ENCODE measurements at places on chromosomes 3 and 15.

- DNase-seq = no peak
Measured at GRCh38 chr3:133361435-133361834, 38.4 kb upstream of the BFSP2 start.

DNA sequence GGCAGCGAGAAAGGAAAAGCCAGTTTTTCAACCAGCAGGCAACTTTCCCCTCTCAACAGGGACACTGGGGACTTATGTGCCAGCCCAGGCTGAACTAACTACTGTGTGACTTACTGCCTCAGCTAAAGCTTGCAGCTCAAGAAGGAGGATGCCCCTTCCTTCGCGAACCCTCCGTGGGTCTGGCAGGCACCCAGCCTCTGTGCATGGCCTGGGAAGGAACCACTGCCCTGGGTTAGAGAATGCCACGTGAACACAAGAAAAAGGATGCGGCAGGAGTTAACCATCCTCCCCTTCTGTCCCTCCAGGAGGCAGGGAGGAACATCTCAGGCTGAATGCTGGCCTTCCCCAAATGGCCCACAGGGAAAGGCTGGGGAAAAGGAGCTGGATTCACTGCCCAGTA, 29.0 kb downstream of the CHDH start:
- DNase-seq = no peak

DNA sequence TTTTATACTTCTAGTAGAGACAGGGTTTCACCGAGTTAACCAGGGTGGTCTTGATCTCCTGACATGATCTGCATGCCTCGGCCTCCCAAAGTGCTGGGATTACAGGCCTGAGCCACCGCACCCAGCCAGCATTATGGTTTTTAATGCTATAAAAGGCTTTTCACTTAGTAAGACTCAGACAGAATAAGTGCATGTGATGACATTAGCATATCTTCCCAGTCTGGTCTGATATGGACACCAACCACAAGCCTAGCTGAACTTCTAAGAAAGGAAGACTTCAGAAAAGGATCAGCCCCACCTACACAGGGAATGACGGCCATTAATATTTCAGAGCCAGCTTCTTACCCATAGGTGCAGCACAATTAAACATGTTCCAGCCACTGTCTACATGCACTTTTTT, 27.0 kb downstream of the GRK7 start:
- no peak for DNase-seq

DNA sequence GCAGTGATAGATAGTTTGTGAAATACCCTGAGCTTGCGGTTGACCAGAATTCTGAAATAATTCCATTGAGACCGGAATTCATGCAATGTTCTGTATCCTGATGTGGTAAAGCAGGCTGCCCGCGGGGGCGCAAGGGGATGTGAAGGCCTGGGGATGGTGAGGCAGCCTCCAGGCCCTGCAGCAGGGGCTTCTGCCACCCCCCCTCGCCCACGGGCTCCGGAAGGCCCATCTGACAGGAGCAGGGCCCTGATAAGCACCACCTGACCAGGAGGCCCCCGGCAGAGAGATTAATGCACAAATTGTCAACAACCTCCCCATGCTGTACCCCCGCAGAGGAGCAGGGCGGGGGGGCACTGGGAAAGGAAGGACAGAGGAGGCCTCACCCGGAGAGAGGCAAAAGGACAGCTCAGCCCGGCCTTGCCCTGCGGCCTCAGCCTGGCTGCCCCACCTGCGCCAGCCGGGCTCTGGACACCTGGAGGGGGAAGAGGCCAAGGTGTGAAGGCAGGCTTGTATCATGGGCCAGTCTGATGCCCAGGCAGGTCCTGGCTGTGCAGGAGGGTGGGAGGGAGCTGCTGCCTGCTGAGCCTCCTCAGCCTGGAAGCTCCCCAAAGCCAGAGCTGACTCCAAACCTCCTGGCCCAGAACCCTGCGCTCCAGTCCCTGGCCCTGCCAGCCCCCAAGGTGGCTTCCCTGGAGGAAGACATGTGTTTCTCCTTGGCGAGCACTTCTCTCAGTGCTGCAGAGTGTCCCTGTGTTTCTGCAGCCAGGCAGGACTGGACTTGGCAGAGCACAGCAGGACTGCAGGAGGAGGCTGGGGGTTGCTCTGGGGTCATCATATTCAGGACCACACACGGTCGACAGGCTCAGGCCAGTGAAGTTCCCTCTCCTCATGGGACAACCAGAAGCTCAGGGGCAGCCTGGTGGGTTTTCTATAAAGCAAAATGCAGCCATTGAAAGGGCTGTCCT, 46.5 kb downstream of the RPN1 start:
- no peak for DNase-seq

- no peak for DNase-seq
Measured at GRCh38 chr3:129312671-129313414, 34.2 kb downstream of the HMCES start.

- DNase-seq = no peak
Measured at GRCh38 chr15:67074886-67075229, 9.5 kb downstream of the SMAD3 start.
